ENCODE measurements at places on chromosomes 7 and 10. TPM values are rescaled to one million over a fixed set of nuclear protein-coding genes. Genes with fewer than 3 reads are reported as not detected.

Gene ZNF775
- polyA plus RNA-seq, result 9.3 TPM

Gene SPDYE1
- polyA plus RNA-seq, result 2.3 TPM

Gene BNIP3
- 41.0 TPM for polyA plus RNA-seq

DNA sequence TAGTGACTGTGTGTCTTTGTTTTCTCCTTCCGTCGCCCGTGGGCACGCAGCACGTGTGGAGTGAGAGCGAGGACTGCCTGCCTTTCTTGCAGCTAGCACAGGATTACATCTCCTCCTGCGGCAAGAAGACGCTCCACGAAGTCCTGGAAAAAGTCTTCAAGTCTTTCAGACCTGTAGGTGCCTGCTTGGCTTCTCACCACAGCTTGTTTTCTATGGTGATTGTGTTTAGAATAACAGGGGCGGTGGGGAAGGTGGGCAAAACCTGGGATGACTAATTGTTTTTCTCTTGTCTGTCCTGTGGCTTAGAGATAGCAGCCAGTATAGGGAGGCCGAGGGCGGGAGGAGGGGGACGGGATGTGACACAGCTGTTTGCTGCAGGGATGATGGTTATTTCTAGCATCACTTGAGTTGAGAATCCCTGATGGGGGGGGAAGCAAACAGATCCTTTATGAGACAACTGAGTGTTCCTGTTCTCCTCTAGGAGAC is 11.4 kb downstream of the MTURN start:
- no peak for DNase-seq

Data from hindlimb muscle (tissue), 1 donor.